ENCODE measurements at places on chromosomes 12 and 14.
A peak's percentile ranks its signal among the peaks of the same experiment; 100 is the strongest.

GRCh38 chr14:36647824-36648753, 13.6 kb upstream of the PAX9 start:
- DNase-seq, result no peak

DNA sequence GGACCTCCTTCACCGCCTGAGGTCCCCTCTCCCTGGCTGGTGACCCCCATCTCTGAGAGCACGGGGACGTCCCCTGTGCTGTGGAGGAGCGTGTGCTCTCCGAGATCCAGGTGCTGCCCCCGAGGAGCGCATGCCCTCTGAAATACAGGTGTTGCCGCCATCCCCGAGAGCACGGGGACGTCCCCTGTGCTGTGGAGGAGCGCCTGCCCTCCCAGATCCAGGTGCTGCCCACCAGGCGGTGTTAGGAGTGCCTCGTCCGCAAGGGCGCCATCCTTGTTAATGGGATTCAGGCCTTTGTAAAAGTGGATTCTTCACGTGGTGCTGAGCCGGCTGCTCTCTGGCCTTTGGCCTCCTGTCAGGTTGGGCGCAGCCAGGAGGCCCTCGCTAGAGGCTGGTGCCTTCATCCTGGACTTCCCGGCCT, 10.1 kb downstream of the NOC4L start:
- no peak for DNase-seq

DNA sequence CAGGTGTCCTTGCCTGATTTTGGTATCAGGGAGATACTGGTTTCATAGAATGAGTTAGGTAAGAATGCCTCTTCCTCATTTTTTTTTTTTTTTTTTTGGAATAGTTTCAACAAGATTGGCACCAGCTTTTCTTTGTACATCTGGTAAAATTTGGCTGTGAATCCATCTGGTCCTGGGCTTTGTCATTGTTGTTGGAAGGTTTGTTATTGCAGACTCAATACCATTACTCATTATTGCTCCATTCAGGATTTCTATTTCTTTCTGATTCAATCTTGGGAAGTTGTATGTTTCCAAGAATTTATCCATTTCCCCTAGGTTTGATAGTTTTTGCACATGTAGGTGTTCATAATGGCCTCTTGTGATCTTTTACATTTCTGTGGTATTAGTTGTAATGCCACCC, 126.0 kb upstream of the KITLG start:
- DNase-seq, result no peak

DNA sequence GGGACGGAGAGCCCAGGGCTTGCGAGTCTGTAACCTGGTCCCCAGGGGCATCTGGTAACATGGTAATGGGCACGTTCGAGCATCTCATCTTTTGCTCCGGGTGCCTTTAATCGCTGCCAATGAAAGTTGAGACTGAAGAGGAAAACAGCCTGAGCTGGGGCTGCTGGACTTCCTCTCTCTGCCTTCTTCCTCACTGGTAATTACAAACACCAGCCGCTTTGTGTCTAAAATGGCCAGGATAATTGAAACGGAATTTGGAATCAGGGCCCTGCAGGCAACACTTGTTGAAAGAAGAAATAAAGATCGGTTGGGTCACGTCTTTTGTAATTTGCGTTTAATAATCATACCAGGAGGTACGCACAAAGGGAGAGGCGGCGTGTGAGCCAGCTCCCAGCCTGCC, 51.5 kb upstream of the GPATCH2L start:
- DNase-seq, result no peak

GRCh38 chr14:22383515-22384166, 205.4 kb downstream of the DAD1 start:
- DNase-seq, result no peak

DNA sequence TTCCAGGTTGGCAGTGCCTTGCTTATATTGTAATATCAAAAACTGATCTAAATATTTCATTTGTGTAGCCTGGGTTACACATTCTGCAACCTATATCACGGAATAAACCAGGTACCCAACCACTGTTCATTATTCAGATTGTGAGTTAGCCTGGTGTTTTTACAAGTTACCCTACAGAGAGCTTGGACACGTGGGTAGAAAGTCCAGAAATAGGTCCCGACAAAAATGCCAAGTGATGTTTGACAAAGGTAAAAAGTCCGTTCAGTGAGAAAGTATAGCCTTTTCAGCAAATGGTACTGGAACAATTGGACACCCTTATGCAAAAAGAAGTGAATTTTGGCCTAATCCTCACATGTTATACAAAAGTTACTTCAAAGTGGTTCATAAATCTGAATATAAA, 17.6 kb upstream of the EVL start:
- DNase-seq, result no peak

DNA sequence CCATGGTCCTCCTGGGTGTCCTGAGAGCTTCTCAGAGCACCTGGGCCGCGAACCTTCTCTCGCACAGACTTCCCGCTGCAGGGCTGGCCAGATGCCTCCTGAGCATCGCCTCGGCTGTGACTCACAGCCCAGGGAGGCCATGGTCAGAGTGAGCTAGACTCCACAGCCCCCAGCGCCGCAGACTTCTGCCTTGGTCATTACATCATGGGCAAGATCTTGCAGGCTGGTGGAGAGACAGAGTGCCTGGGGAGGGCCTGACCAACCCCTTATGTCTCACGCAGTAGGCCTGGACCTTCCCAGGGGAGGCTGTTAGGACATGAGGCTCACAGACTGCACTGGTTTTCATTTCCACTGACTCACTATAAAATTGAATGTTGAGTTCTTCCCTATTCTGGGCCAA, 41.8 kb downstream of the SMOC1 start:
- DNase-seq, result no peak

DNA sequence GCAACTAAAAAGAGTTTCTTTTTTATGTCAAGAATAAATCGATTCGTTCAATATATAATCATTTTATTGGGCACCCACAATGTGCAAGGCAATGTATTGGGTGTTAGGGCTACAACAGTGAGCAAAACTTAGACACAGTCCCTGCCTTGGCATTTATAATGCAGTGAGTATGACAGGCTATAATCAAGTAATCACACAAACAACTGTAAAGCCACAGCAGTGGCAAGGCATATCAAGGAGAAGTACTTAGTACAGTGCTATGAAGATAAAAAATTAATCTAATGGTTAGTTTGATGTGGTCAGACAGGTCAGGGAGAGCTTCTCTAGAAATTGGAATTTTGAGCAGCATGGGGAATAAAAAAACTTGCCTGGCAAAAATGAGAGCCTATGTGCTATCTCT, 39.5 kb upstream of the OTOGL start:
- no peak for DNase-seq

DNA sequence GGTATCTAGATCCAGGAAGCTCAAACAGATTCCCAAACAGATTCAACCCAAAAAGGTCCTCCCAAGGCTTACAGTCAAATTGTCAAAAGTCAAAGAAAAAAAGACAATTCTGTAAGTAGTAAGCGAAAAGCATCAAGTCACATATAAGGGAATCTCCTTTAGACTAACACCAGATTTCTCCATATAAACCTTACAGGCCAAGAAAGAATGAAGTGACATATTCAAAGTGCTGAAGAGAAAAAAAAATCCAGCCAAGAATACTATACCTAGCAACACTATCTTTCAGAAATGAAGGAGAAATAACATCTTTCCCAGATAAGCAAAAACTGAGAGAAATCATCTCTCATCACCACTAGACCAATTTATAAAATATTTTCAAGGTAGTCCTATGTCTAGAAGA, 79.6 kb upstream of the LGR5 start:
- no peak for DNase-seq

DNA sequence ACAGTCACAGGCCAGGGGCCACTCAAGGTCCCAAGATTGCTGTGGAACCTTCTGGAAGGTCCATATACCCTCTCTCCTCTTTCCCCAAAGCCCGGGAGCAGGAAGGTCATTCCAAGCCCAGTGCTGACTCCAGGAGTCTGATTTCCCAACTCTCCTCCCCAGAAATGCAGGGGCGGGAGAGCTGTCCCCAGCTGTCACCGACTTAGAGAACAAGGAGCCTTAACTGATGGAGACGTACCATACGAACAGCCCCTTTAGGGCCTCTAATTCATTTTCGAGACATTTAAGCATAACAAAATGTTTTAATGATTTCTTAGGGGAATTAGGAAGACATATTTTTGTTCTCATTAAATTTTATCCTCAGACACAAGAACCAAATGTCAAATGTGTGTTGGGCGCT, 99.2 kb downstream of the PHETA1 start:
- no peak for DNase-seq

- DNase-seq, result no peak
Measured at GRCh38 chr14:24032727-24033418, 18.9 kb upstream of the CARMIL3 start.

DNA sequence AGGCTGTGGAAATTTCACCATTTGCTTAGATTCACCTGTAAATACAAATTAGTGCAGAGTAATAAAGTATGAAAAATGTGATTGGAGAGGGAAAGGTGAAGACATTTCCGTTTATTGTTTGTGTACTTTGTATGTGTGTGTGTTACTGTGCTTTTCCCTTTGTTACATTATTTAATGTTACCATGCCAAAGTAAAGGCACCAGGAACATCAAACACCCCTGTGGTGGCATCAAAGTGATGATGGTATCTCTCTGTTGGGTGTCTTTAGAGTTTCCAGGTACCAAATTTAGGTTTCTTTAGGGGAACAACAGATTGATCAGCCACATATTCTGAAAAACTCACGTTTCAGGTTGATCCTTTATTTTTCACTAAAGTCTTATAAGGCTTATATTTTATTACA, 189.0 kb upstream of the FBXO33 start:
- DNase-seq, result no peak

DNA sequence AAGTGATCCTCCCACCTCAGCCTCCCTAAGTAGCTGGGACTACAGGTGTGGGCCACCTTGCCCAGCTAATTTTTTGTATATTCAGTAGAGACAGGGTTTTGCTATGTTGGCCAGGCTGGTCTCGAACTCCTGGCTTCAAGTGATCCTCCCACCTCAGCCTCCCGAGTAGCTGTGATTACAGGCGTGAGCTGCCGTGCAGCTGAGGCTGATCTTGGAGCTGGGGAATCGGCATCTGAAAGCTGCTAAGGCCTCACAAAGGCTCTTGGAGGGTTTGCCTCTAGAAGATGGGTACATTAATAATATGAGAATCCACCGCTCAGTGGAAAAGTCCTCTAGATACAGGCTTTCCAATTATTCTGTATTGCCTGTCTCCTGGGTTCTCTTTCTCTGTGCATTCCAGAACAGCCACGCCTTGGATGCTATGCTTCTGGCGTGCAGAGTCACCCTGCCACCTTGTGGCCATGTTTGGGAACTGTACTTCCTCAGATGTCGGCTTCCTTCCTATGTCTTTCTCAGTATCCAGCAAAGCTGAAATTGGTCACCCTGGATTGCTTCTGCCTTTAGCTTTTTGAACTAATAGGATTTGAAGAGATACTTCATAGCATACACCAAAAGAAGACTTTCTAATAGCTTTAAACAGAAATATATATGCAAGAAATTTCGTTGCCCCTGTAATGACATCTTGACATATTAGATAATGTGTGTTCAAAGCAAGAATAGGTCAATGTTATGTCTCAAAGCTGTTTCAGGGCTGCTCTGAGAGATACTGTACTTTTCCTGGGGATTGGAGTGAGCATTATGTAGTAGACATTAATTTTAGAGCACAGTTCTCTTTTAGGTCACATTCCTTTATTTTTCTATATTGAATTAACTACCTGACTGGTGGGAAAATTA, 75.4 kb downstream of the SNAPC1 start:
- DNase-seq, result peak; percentile 23

- DNase-seq, result no peak
Measured at GRCh38 chr12:130945786-130946492, 7.8 kb upstream of the ADGRD1 start.

DNA sequence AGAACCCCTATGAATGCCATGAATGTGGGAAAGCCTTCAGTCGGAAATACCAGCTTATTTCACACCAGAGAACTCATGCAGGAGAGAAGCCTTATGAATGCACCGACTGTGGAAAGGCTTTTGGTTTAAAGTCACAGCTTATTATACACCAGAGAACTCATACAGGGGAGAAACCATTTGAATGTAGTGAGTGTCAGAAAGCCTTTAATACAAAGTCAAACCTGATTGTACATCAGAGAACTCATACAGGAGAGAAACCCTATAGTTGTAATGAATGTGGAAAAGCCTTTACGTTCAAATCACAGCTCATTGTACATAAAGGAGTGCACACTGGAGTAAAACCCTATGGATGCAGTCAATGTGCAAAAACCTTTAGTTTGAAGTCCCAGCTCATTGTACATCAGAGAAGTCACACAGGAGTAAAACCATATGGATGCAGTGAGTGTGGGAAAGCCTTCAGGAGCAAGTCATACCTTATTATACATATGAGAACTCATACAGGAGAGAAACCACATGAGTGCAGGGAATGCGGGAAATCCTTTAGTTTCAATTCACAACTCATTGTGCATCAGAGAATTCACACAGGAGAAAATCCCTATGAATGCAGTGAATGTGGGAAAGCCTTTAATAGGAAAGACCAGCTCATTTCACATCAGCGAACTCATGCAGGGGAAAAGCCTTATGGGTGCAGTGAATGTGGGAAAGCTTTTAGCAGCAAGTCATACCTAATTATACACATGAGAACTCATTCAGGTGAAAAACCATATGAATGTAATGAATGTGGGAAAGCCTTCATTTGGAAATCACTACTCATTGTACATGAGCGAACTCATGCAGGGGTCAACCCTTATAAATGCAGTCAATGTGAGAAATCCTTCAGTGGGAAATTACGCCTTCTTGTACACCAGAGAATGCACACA, 22.3 kb downstream of the ZNF268 start:
- no peak for DNase-seq

GRCh38 chr14:49930720-49931119, 37.8 kb downstream of the ARF6 start:
- DNase-seq, result no peak

GRCh38 chr12:80178846-80179245, 79.5 kb downstream of the OTOGL start:
- DNase-seq, result no peak

GRCh38 chr14:57822081-57822480, 43.8 kb downstream of the SLC35F4 start:
- DNase-seq, result no peak

GRCh38 chr14:35124127-35124526, 1.8 kb downstream of the PRORP start:
- no peak for DNase-seq

- no peak for DNase-seq
Measured at GRCh38 chr14:20455355-20456300, 602 bp downstream of the APEX1 start.

DNA sequence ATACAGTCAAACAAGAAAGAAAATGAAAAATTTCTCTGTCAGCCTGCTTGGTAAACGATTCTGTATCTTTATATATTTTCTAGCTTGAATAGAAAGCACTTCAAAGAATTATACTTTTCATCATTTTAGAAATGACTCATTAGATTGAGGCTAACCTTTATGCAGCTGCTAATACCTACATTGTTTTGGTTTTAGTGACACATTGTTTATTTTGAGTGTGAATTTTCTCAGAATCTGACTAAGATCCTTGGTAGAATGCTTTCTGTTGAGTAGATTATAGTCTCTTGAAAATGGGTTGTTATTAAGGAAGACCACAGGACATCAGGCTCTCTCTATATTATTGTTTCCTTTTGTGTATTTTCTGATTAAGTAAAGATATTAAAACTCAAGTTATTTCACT, at the start of gene PMCH:
PMCH (minus strand) TSS at position 45 of the 400 bp plus-strand sequence. CDS start 63 bp downstream, outside the sequence.
- DNase-seq, result no peak

GRCh38 chr14:71729596-71729995, 202.6 kb upstream of the RGS6 start:
- no peak for DNase-seq

- no peak for DNase-seq
Measured at GRCh38 chr14:43855556-43855955, 651.5 kb downstream of the FSCB start.
